ENCODE measurements at places on chromosomes 3 and 15. TPM values are rescaled to one million over a fixed set of nuclear protein-coding genes. Genes with fewer than 3 reads are reported as not detected.

NLGN1 gene
- total RNA-seq = 4.4 TPM

ADAMTS17 gene
- 4.1 TPM for total RNA-seq

DNA sequence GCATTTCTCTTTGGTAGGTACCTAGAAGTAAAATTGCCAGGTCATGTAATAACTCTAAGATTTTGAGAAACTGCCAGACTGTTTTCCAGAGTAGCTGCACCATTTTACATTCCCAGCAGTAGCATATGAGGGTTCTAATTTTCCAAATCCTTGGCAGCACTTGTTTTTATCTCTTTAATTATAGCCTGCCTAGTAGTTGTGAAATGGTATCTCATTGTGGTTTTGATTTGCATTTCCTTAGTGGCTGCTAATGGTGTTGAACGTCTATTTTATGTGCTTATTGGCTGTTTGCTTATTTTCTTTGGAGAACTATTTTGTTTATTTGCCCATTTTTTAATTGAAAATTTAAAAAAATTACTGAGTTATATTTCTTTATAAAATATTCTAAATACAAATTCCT lies 117.9 kb downstream of the TCF12 start:
- no peak for DNase-seq

NR1I2 gene
- not detected for total RNA-seq

ZIC1 gene
- total RNA-seq = 0.46 TPM

DNA sequence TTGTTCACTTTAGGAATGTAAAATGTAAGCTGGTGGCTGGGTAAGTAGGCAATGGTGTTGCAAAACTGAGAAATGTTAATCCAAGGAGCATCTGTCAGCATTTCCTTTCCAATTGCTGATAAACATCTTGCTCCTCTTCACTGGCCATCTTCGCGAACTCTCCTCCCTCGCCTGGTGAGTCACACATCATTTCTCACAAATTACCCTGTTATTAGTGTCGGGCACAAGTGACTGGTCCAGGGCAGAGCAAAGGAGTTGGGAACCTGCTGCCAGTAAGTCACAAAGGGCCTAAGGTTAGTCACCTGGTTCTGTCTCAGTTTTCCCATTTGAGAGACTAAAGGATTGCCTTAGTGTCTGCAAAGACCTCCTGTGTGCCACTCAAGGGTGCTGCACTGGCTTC lies 13.0 kb downstream of the CERS3 start:
- no peak for DNase-seq

GRCh38 chr3:13088028-13089006 lies 15.1 kb upstream of the IQSEC1 start:
- DNase-seq = no peak

DNA sequence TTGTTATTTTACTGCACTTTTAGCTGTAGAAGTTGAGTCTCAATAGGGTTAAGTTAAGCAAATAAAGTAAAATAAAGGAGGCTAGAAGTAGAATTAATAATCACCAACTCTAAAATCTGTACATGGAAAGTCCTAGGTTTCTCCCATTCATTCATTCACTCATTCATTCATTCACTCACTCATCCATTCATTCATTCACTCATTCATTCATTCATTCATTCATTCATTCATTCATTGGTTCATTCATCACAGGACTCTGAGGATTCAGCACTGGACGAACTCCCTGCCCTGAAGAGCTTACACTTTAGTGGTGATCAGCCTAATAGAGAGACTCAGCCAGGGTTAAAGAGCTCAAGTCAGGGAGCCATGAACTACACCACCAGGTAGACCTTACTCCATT lies 4.5 kb upstream of the LSG1 start:
- no peak for DNase-seq

All from lower leg skin (tissue), 4 donors.